Neural crest cell (in vitro differentiated cells): ENCODE measurements at places on chromosomes 6 and 20.

DNA sequence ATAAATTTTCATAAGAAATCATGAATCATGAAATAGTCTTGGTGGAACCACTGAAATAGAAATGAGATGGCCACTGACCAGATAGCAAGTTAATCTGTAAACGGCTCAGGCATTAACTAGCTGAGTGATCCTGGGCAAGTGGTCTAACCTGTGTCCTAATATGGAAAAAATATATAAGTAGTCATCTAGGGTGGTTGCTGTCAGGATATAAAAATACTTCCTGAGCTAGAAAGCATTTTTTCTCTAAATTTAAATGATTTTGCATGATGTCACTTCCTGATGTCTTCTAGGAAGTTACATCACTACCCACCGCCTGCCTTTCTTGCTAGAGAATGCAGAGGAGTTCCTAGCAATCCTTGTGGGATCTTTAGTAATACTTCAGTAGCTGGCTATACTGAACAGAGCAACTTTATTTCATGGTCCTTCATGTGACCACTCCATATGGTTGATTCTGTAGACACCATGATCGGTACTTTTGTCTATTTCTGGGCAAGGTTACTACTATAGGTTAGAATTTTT is 228.1 kb upstream of the CEP162 start:
- DNase-seq: no peak

DNA sequence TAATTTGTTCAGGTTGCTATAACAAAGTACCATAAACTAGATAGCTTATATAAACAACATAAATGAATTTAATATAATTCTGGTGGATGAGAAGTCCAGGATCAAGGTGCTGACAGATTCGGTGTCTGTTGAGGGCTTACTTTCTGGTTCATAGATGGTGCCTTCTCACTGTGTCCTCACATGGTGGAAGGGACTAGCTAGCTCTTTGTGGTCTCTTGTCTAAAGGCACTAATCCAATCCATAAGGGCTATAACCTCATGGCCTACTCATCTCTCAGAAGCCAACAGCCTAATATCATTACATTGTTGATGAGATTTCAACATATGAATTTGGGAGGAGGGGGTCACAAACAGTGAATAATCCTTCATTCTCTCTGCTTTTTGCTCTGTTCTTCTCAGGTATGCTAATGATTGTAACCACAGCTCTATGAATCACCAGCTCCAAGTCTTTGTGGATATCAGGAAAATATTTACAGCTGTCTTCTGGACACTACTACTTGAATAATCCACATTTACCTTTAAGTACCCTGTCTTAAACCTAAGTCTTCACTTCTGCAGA is 122.3 kb downstream of the NKAIN2 start:
- DNase-seq: no peak

DNA sequence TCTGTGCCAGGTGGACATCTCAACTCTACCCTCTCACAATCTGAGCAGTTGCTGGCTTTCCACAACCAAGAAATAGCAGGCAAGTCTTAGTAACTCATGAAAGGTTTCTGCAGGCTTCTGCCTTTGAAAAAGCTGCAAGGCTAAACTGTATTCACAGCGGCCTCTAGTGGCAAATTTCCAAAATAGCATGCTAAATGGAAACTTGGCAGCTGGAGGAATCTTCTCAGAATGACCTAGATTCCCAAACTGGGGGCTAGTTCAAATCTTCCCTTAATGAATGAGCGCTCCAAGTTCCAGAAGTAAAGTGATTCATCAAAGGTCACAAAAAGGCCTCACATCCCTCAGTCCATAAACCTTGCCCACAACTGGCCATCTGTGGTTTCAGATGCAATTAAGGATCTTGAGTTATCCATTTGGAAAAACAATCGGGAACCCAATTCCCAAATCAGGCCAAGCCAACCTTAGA is 11.9 kb upstream of the CPNE5 start:
- DNase-seq: peak; percentile 46

DNA sequence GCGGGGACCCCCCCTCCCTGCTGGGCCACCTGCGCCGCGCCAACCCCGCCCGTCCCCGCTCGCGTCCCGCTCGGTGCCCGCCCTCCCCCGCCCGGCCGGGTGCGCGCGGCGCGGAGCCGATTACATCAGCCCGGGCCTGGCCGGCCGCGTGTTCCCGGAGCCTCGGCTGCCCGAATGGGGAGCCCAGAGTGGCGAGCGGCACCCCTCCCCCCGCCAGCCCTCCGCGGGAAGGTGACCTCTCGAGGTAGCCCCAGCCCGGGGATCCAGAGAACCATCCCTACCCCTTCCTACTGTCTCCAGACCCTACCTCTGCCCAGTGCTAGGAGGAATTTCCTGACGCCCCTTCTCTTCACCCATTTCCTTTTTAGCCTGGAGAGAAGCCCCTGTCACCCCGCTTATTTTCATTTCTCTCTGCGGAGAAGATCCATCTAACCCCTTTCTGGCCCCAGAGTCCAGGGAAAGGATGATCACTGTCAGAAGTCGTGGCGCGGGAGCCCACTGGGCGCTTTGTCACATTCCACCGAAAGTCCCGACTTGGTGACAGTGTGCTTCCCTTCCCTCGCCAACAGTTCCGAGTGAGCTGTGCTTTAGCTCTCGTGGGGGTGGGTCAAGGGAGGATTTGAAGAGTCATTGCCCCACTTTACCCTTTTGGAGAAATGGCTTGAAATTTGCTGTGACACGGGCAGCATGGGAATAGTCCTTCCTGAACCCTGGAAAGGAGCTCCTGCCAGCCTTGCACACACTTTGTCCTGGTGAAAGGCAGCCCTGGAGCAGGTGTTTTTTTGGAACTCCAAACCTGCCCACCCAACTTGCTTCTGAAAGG is 2.1 kb downstream of the VEGFA start:
- peak; percentile 45 for DNase-seq

GRCh38 chr6:74735304-74735703 is 470.5 kb downstream of the COL12A1 start:
- DNase-seq: no peak

DNA sequence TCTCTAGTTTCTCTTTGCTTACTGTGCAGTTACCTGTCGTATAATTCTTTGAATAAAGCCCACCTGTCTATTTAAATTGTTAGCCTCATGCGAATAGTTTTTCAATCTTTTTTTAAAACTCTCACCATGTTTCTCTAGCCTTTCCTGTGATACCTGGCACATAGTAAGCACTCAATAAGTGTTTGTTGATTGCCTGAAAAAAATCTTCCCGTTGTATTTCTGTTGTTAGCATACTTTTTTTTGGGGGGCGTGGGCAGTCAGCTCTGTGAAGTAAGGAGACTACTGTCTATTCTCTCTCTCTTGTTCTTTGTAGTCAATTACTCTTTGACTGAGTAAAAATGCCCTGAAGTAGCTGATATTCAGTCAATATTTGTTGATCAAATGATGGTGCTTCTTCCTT is 205.8 kb downstream of the CDKAL1 start:
- no peak for DNase-seq

GRCh38 chr6:87731818-87732661 is 30.0 kb upstream of the AKIRIN2 start:
- no peak for DNase-seq

DNA sequence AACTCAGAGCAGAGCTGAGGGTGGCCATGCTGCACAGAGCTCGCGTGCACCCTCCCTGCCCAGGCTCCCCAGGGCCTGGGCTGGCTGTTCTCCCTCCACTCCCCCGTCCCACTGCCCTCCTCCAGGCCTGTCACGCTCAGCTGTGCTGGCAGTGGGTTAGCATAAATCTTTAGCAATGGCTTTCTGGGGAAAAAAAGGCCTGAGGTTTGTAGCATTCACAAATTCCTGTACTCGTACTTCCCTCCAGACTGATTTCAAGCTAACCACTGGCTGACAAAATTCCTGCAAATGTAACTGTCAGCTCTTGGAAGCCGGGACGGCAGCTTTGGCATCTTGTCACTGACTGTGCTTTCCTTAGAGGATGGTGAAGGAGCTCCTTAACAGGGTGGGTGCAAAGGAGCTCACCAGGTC is 22.3 kb upstream of the SMOC2 start:
- no peak for DNase-seq

GRCh38 chr6:70599187-70599586 is 32.5 kb downstream of the SDHAF4 start:
- no peak for DNase-seq

DNA sequence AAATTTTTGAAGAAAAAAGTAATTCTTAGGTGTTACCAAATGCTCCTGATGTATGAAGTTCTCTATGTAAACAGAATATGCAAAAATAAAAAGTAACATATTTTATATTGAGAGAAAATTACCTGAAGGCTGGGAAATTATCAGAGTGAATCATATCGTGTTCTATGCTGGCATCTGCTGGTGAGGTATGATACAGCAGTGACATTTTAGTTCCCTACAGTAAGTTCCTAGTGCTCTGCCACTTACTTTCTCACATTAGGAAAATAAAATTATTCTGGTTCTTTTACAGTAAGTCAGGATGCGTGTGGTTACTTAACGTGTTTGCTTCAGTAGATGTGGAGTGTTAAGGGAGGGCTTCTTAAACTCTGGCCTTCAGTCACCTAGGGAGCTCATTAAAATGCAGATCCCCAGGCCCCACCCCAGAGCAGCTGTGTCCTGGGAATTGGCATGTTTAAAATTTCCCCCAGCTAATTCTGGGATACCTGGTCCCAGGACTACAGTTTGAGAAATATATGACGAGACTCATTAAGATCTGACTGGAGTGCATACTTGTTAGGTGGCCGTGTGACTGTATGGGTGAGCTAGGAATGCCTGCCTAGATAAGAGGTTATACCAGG is 3.2 kb downstream of the ACTR5 start:
- DNase-seq: no peak

- peak; percentile 91 for DNase-seq
These were observed 24.6 kb upstream of the GATA5 start for GRCh38 chr20:62500237-62500864.

DNA sequence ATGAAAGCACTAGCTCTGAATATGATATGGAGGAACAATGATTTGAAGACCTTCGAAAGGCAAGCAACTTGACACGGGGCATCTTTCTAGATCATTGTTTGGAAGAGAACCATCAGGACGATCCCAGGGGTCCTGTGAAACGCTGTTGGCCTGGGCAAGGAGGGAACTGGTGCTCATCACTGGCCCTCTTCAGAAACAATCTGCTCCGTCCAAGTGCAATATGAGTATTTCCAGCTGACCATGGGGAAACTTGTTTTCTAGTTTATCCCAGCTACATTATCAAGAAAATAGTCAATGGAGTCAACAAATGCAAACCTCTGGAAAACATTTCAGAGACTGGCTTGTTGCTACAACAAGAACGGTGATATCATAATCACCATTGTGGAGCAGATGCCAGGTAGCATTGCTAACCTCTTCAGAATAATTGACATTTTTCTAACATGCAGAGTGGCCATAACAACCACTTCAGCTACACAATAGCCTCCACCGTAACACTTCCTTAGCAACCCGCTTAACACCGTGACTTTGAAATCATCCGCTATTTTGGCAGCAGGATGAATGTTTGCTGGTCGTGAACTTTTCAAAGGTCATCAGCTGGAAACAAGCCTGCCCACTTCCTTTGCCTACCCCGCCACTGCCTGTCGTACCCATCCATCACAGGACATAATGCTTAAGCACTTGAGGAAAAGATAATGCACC is 112.0 kb upstream of the PDE10A start:
- no peak for DNase-seq

DNA sequence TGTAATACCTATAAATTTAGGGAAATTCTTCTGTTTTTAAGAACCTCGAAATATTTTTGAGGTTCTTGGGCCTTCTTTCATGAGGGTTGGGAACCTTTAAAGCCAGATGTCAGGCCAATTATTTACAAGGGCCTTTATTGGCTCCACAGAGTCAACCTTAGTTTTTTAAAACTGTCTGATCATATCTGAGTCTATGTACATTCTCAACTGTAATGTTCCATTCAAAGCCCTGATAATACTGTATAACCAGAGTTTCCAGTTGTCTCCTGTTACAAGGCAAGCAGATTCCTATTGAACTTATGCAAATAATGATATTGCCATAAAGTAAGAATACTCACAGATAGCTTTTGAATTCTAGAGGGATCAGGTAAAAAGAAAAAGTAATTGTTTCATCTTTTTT is 545.5 kb downstream of the EPM2A start:
- no peak for DNase-seq
